ENCODE measurements at places on chromosomes 16 and 17.

- no peak for DNase-seq
Measured at GRCh38 chr17:34755371-34755770, 176.0 kb downstream of the TMEM132E start.

DNA sequence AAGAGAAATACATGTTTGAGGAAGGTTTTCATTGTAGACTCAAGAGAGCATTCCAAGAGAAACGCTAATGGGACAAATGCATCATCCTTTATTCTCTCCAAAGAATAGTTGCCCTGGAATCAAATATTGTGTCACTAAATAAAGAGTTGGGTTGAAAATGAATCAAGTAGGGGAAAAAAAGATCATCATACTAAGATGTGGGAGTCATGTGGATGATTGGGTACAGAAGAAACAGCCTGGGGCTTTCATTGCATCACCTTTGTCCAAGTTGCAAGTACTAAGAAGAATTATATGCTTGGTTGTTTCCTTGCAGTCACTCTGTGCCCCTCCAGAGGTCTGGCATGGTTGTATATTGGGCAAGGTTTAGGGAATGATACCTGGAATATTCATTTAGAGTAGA is 658.9 kb downstream of the TOX3 start:
- no peak for DNase-seq

DNA sequence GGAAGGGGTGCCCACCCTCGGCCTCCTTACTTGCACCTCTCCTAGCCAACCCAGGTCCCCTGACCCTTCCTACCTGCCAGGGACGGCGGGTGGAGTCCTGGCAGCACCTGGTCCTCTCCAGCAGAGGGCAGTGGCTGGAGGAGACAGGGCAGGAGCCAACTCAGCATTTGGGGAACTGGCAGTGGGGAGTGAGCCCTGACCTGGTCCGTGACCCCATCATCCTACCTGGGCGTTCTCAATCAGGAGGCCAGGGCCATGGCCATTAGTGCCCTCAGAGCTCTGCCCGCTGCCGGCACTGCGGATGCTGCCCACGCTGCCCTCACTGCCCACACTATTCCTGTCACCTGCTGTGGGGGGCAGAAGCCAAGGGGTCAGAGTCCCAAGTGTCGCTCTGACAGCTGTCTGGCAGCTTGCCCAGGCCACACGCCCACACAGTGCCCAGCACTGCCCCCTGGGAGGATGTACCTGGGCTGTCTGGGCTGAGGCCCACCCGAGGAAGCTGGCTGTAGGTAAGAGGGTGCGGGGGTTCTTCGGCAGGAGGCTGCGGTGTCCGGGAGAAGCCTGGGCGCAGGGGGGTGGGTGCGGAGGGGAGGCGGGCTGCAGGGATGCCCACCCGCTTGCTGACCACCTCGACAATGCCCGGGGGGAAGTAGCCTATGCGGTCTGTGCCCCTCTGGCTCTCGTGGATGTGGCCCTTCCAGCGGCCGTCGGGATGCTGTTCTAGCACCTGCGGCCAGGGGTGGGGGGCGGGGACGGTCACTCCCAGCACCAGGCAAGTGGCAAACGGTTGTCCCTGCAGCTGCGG is 10.8 kb downstream of the CASKIN2 start:
- peak; percentile 87 for DNase-seq

DNA sequence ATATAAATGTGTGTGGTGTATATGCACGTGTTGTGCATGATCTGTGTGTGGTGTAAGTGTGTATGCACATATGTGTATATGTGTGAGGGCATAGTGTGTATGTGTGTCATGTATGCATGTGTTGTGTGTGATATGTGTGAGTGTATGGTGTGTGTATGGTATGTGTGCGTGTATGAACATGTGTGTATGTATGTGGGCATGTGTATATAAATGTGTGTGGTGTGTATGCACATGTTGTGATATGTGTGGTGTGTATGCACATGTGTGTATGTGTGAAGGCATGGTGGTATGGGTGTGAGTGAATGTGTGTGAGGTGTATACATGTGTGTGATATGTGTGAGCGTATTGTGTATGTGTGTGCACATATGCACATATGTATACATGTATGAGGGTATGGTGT is 198.7 kb downstream of the RBFOX3 start:
- DNase-seq = no peak

DNA sequence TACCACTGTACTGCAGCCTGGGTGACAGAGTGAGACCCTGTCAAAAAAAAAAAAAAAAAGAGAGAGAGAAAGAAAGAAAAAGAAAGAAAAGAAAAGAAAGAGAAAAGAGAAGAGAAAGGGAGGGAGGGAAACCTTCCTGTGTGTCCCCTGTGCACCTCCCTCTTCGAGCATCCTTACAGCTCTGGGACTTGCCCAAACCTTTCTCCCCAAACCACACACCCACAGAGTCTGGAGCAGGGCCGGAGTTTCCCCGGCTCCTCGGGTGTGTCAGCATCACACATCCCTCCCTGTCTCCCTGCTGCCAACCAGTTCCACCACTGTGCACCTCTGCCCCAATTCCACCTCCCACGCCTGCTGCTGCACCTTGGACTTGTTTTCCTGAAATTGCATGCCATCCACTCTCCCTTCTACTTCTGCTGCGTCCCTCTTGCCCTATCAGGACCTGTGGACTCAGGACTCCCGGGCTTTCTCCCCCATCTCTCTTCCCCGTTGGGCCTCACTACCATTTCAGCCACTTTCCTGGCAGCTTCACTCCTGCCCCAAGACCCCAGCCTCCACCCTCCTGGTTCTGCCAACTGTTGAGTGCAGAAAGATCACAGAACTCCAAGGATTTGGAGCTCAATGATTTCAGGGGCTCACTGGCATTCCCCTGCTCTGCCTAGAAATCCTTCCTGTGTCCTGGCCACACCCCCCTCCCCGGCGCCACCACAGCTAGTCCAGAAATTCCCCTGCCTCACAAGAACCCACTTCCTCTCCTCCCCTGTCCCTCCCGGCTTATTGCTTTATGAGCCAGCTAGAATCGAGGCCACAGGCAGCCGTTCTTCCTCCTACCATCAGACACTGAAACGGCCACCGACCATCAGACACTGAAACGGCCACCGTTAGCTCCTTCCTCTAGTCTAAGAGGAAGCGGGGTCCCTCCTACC is 3.7 kb upstream of the CDK3 start:
- DNase-seq = peak; percentile 70

GRCh38 chr17:41098481-41098880 is 539 bp upstream of the KRTAP4-8 start:
- DNase-seq = no peak
